ENCODE measurements at places on chromosomes 11 and 22. TPM values are rescaled to one million over a fixed set of nuclear protein-coding genes. Genes with fewer than 3 reads are reported as not detected.

- DNase-seq, result no peak
These were observed 7.8 kb downstream of the DCPS start for GRCh38 chr11:126311401-126312291.

DNA sequence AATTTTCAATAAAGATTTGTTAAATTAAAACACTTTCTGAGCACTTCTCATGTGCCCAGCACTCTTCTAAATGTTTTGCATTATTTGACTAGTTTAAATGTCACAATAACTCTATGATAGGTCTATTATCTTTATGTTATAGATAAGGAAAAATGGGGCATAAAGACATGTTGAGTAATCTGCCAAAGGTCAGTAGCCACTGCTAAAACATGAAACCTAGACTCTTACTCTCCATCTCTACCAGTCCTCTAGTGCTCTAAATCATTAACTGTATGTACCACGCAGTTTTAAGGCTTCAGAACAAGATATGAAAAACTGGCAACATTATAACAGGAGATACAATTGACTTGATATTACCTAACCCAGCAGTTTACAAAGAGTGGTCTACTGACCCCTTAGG lies 6.9 kb downstream of the RAB6A start:
- DNase-seq, result no peak

DNA sequence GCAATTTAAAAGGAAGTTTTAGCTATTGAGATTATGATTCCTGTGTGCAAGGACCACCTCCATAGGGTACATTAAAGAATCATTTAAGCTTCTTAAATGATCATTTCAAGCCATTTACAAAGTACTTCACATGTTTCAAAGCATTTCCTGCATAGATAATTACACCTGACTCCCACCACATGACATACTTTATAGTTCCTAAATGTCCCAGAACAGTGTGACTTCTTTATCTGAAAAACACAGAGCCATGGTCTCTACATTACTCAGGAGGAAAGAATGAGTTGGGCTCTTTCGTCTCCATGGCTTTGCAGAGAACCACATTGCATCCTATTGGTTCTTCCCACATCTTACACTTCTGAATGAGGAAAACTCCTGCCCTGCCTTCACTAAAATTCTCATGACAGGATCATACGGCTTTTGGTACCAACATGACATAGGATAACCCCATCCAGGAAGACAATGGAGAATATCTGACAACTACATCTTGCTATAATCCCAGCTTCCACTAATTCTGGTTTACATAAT lies 88.6 kb downstream of the ETS1 start:
- DNase-seq, result no peak

DNA sequence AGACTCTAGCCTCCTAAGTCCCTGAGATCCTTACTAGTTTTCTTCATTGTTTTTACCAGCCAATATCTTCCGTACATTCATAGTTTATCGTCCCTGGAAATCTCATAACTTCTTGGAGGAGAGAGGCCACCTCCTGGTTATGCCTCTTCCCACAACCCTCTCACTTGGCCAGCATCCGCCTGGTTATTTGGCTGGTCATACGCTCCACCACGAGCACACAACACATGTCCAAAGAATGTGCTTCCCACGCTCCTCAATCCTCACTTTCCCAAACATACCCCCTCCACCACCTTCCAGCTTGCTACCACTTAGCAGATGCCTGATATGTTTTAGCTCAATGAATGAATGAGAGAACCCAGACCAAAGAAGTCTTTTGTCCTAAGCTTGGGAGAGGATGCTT lies 83.5 kb upstream of the EIF3D start:
- DNase-seq, result no peak

Gene SSTR3
- total RNA-seq, result not detected

Gene TMEM126A
- 29.6 TPM for total RNA-seq

Gene FOLH1
- 2.5 TPM for total RNA-seq

Gene LYVE1
- 292 TPM for total RNA-seq
